AG04449 (cell line): ENCODE measurements at places on chromosomes 6 and 20.

GRCh38 chr6:35453236-35453635, 1.1 kb downstream of the FANCE start:
- no peak for DNase-seq

DNA sequence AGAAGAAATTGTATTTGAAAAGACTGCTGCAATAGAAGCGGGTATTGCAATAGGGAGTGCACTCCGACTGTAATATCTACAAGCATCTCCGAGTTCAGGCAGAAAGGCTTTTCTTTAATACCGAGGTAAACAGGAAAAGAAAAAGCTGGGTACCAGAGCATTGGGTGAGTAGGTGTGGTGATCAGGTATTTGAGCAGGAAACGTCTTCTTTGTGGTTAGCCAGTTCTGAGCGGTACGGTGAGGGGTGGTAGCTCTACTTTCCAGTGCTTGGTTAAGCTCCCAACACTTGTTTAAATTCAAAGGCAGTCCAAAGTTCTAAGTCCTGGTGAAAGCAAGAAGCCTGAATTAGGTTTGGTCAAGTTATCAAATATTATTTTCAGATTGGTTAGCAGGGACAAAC, 404.1 kb downstream of the LMBRD1 start:
- no peak for DNase-seq

GRCh38 chr6:54291146-54291545, 17.1 kb upstream of the TINAG start:
- no peak for DNase-seq

DNA sequence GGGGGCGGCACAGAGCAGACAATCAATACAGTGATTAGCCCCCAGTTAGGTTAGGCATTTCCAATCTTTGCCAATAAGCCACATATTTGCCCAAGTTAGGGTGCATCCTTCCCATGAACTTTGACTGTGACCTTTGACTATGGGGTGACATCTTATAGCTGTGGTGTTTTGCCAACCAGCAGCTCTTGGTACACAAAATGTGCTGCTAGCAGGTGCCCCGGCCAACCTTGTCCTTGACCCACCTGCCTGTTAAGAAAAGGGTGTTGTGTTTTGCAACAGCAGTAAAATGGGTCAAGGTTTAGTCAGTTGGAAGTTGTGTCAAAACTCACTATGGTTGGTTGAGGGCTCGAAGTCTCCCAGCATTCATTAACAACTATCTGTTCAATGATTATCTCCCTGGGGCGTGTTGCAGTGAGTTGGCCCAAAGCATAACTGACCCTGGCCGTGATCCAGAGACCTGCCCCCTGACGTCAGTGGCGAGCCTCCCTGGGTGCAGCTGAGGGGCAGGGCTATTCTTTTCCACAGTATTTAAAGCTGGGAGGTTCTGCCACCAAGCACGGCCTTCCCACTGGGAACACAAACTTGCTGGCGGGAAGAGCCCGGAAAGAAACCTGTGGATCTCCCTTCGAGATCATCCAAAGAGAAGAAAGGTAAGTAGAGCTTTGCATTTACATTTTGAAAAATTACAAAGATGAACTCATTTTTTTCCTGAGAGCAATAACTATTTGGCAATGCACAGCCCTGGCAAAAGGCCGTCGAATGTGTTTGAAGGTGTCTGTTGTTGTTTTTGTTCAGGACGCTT, at the start of gene PCK1:
Gene PCK1, plus strand, starts transcription at position 557 of the 802 bp plus-strand sequence. CDS start 302 bp downstream, outside the sequence.
- DNase-seq = no peak

DNA sequence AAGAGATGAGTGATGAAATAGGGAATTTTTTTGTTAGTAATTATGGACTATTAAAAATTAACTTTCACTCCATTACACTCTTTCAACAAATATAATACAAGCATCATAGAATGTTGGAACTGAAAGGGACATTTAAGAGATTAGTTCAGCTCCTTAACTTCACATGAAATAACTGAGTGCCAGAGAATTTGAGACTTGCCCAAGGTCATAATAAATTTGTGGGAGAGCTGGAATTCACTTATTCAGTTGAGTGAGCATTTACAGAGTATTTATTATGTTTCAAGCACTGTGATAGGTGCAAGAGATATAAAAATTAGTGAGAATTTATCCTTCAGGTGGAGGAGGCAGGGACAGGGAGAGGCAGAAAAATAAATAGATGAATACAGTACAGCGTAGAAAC, 154.6 kb downstream of the KCNQ5 start:
- DNase-seq = no peak

DNA sequence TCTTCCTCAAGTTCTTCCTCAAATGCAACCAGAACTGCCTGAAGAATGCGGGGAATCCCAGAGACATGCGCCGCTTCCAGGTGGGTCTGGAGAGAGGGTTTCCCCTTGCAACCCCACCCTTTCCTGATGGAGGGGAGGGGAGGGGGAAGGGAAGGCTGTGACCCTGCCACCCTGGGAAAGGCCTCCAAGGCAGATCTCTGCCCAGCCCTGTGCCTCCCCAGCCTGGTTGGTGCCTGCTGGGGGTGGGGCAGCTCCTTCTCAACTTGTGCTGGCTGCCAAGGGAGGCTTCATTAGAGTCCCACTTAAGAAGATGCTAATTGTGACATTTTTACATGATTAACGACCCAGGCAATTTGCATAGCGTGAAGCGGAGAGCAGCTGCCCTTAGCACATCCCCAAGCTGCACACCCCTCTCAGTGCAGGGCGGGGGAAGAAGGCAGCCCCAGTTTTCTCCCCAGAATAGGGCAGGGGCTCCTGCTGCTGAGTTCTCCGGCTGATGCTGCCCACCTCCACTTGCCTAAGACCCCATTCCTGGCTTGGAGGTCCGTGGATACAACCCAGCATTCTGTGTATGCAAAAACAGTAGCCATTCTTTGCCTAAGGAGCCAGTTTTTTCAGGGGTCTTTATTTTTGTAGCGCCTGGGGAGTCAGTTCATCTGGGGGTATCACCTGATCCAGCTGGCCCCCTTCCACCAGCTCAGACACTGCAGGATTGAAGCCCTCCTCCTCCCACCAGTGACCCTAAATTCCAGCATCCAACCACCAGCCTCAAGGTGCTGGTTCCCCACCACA, 51.7 kb downstream of the CPXM1 start:
- DNase-seq = no peak

DNA sequence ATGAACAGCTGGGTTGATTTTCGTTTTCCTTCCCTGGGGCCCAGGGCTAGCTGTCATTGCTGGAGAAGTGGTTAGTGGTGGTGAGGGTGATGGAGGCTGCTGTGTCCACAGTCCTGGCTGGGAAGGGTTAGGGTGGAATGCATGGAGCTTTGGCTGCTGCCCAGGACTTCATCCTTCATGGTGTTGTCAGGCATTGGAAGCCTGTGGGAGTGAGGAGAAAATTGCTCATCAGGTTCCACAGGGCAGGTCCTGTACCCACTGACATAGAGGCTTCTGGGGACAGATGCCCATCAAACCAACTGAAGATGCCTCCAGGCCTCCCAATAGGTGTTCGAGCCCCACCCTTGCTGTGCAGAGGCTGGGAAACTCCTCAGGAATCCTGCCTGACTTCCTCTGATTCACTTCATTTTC, 262.4 kb upstream of the SUPT3H start:
- DNase-seq = no peak

DNA sequence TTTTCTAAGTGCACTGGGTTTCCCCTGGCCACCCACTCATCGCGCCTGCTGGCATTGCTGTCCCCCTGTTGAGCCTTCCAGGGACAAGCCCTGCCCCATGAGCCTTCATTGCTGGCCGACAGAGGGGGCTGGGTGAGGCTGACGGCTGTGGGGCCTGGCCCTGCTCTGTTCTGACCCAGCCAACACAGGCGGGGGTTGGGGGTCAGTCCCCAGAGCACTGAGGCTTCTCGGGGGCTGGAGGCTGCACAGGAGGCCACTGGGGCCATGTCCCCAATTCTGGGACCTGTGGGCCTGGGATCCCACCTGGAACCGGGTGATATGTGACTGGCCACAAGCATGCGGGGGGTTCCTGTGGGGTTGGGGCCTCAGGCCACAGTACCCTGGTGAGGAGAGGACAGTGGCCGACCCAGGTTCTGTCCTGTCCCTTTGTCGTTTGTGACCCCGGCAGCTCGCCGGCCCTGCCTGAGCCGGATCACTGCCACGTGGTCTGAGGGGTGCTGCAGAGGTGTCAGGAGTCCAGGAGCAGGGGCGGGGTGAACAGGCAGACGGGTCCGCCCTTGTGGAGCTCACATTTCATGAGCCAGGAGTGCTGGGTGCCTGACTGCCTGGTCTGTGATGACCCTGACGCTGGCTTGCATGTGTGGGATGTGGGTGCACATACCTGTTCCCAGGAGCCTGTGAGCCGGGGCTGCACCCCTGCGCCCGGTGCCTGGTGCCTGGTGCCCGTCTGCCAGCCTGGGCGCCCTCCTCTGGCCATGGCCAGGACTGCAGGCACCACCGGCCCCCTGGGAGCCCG, 2.1 kb upstream of the COL20A1 start:
- DNase-seq = no peak

DNA sequence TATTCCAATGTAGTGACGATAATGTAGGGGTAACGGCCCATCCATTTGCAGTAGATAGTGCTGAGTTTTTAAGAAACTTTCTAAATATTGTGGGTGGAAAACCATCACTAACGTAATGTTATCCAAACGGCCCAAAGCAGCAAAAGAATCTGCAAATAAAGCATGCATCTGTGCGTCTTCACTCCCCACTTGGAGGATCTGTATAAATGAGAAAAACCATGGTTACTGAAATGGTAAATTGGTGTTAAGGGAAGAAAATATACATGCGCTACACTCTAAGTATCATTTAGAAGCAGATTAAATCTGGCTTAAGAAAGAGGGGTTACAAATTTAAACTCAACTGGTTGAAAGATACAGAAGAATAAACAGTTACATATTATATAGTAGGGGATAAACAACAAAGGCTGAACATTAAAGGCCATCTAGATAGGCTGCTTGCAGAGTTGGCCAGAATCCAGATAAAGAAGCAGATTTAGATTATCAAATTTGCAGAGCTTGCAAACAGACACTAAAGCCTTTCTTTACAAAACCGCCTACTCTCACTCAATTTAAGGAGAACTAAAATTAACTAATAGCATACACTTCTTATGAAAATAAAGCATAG, 93.3 kb downstream of the SESN1 start:
- no peak for DNase-seq

DNA sequence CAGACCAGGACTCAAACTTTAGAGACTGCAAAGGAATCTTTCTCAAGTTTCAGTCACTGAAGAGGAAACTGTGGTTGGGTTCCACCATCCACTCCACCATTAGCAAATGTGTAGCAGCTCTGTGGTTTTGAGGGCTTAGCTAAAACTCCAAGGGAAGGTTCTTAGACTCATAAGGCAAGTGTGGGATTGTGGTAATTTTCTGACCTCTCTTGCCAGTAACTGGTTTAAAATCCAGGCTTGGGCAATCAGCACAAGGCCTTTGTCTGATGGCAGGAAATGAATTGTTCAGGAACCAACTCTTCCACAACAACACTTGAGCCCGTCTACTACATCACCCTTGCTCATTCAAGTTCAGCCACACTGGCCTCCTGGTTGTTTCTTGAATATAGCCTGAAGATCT, 68.6 kb upstream of the FBXL4 start:
- peak; percentile 47 for DNase-seq

DNA sequence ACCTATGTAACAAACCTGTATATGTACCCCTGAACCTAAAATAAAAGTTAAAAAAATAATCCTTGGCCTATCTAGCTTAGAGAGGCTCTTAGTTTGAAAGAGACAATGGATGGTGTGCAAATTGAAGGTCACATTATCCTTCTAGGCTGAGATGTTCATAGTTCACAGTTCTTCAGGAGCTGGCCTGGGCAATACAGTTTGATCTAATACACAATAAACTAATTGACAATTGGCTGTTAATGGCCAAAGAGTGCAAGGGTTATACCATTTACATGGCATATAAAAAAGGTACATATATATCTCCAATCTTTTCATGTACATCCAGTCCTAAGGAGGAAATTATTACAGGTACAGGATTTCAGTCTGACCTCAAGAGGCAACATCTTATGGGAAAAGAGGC, 117.4 kb upstream of the NEDD9 start:
- DNase-seq = no peak

GRCh38 chr6:166705069-166705468, 78.0 kb upstream of the RPS6KA2 start:
- DNase-seq = no peak

DNA sequence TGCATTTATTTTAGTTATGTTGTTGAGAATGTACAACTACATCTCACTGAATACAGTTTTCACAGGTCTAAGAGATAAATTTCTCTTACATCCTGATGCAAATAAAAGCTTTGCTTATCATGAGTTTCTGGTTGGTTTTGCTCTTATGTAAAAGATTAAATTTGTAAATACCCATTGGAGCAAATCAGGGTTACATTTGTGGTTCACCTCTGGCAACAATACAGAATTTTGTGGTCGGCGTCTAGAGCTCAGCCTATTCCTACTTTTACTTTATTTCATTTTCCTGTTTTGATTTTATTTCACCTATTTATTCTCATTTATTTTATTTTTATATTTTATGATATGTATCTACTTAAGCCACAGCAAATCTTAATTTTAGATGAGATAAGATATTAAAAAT, 271.9 kb upstream of the MARCKS start:
- no peak for DNase-seq

GRCh38 chr20:59075934-59076508, 33.4 kb upstream of the PRELID3B start:
- DNase-seq = no peak

GRCh38 chr6:37078814-37079213, 73.4 kb downstream of the FGD2 start:
- DNase-seq = no peak
